Activated T-cell treated with anti-CD3 and anti-CD28 coated beads for 1 hour (primary cell): ENCODE measurements at places on chromosomes 12 and 14.

- no peak for DNase-seq
Observed at GRCh38 chr12:28506271-28506670, 316.0 kb downstream of the CCDC91 start.

GRCh38 chr14:92685784-92686355 lies 62.6 kb downstream of the LGMN start:
- DNase-seq, result no peak

- DNase-seq, result no peak
Observed at GRCh38 chr14:104206281-104206904, 68.0 kb downstream of the KIF26A start.

GRCh38 chr14:75715926-75716780 lies 55.1 kb downstream of the TTLL5 start:
- no peak for DNase-seq

- no peak for DNase-seq
Observed at GRCh38 chr12:26566186-26566585, 266.8 kb downstream of the ITPR2 start.

GRCh38 chr14:61319086-61319485 lies 2.3 kb upstream of the PRKCH start:
- DNase-seq, result no peak

GRCh38 chr14:59688224-59689170 lies 111.9 kb upstream of the CCDC175 start:
- DNase-seq, result no peak

GRCh38 chr12:95016120-95016519 lies 12.6 kb upstream of the NDUFA12 start:
- DNase-seq, result no peak

DNA sequence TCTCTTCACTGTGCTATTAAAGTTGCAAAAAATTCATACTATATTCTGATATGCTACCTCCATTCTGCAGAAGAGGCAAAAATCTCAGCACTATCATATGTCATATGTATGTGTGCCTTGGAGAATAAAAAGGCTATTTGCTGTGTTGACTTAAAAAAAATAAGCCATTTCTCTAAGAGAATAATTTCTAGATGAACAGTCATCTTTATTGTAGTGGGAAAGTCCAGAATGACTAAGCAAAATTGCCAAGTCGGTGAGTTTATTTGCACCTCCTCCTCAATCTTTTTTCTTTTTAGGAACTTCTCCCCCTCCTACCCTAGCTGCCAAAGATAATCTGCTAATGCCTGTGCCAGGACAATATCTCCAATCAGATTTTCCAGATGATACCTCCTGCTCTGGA lies 353.8 kb upstream of the FAR2 start:
- no peak for DNase-seq

- DNase-seq, result no peak
Observed at GRCh38 chr14:59510001-59510400, 25.7 kb downstream of the JKAMP start.

DNA sequence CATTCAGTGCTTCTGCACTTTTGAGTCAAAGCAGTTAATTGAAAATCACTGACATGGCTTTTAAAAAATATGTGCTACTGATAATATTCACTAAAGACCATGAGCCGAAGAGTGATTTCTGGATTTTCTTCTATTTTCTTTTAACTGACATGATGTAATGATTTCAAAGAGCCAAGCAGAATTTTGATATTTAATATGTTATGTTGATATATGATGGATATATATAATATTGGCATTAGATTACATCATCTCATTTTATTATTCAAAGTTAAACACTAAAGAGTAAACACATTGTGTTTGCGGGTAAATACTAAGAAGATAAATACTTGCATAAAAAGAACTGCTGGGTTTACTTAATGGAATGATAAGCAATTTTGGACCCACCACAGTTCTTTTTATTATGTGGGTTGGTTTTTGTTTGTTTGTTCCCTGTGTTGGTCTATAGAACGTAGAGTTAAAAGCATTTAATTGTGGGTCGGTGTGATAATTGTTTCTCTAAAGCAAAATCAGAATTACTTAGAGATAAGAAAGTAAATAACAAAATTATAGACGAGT lies 692 bp downstream of the SPIC start:
- no peak for DNase-seq

DNA sequence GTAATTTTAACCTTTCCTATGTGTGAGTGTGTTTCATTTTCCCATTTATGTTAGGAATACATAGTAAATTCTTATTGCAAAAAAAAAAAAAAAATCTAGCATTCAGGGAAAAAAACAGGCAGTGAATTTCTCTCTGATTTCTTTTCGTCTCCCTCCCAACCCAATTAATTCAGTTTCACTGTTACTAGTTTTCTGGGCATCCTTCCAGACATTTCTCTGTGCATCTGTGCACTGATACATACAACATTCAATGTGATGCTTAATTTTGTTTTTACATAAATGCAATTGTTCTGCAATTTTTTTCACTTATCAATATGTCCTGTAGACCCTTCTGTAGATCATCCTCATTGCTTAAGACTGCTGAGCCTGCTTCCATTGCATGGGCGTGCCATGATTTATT lies 694.3 kb upstream of the TBX3 start:
- no peak for DNase-seq

- DNase-seq, result no peak
Observed at GRCh38 chr12:48980389-48980952, 2.3 kb downstream of the WNT1 start.

DNA sequence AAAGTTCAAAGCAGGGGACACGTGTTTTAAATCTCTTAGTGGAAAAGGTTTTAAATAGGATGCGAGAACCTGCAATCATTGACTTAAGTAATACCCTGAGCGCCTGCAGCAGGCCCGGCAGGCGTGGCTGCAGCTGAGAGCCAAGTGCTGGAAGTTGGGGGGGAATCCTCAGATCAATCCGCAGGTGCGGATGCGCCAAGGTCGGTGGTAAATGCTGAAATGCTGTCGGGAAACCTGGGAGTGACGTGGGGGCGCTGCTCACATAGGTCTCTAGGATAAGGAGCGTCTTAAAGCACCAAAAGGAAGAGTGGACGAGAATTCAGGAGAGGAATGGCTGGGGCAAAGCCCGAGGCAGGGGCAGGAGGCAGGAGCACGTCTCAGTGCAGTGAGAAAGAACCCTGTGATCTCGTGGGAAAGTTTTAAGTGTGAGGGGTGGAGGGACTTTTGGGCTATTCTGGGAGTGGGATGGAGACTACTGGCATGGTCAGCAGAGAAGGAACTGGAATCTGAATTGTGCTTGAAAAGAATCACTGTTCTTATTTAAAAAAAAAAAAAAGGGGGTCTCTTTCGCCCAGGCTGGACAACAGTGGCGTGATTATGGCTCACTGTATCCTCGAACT lies 883 bp upstream of the CDCA4 start:
- no peak for DNase-seq

- DNase-seq, result peak; percentile 6
Observed at GRCh38 chr14:68637106-68638021, 155.5 kb downstream of the ZFP36L1 start.

GRCh38 chr12:76084863-76085519 lies 506 bp upstream of the NAP1L1 start:
- peak; percentile 42 for DNase-seq

GRCh38 chr12:44377443-44378187 lies 498.5 kb downstream of the NELL2 start:
- no peak for DNase-seq

- no peak for DNase-seq
Observed at GRCh38 chr14:76115010-76115422, 36.7 kb upstream of the GPATCH2L start.

DNA sequence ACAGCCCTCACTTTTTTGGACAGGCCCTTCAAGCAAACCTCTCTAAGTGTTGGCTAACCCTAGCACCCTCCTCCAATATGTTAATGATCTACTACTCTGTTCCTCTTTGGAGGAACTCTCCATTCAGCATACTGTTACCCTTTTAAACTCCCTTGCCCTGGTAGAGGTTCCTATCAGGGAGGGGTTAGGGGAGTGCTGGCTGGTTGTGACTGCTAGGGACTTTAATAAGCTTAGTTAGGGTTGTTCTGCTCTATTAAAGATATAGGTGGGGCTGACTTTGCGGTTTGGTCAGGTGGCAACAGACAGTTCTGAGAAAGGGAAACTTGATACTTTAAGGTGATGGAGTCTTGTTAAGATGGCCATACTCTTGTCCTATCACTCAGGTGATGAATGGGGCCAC lies 301.5 kb upstream of the FBXO33 start:
- no peak for DNase-seq

GRCh38 chr12:40717576-40717975 lies 25.3 kb downstream of the CNTN1 start:
- no peak for DNase-seq

DNA sequence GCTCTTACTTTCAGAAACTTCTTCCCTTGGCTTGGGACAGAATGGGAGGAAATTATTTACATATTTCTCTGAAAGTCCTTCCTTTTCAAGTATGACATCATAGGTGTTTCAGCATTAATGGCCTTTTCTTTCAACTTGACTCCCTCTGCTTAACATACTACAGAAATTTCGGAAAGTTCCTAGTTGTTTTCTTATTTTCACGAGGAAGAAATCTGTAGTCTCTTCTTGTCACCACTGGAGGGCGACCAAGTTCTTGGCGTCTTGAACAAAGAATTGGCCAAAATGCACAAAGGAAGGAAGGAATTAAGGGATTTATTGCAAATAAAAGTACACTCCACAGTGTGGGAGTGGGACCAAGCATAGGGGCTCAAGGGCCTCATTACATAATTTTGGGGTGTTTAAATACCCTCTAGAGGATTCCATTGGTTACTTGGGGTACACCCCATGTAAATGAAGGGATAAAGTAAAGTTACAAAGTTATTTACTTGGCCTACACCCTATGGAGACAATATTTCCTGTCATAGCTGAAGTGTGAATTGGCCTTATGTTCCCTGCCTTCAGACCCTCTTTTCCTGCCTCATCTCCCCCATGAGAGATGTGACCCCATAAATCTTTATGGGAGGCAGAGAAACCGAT lies 70.4 kb downstream of the RPL10L start:
- DNase-seq, result no peak

DNA sequence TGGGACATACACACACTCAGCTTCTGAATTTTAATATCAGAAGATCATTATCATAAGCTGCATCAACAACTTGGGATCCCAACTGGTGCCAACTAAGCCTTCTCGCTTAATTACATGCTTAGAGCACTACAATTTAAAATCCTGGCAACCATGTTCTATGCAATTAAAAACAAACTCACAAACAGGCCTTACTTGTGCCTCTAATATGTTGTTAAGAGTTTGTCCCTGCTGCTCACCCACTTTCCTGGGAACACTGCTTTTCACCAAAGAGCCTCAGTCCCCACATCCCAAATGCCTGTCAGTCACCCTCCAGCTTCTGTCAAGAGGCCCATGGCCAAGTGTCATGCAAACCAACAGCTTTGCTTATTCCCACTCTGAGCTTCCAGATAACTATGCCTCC lies 69.7 kb downstream of the TTC9 start:
- no peak for DNase-seq

DNA sequence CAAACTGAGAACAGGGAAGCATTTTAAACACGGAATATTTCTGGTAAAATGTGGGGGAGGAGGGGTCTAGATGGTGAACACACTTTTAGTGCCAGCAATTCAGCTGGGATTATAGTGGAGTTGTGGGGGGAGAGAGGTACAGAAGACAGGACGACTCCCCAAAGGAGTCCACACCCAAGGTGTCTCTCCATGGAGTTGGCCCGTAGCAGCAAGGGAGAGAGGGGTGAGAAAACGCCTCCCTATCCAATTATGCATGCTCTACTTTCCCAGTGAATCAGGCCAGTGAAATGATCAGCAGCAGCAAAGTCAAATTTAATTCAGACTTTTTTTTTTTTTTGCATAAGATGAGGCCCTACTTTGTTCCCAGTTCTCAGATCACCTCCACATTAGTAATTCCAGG lies 38.6 kb downstream of the BTG1 start:
- DNase-seq, result no peak

DNA sequence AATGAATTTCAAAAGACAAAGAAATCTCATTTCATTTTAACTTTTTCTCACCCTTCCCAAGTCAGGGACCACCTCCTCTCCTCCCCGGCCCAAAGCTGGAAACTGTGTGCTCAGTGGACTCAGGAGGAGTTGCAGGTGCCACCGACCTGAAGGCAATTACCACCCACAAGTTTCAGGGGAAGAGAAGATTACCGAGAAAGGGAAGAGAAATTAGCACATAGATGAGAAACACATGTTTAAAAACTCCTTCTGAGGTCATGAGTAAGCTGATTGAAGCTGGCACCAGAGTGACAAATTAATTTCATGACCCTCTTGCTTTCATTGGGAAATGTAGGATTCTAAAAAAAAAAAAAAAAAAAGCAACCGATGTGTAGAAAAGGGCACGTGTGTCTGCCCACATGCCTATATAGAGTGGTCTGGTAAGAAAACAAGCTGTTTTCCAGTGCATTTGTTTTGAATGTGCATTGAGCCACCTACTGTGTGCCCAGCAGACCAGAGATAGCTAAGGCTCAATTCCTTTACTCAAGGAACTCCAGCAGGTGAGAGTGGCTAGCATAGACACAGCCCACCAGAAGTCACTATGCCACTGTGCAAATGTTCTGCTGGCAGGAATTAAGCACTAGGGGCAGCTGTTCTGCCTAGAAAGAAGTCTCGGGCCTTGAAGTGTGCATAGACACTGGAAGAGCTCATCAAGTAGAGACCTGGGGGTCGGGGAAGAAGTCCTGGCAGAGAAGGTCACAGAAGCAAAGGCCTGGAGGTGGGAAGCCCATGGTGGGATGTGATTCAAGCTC lies 30.5 kb downstream of the DPF3 start:
- no peak for DNase-seq

- DNase-seq, result no peak
Observed at GRCh38 chr14:79265366-79265946, 945.8 kb downstream of the DIO2 start.

GRCh38 chr14:75141967-75142366 lies 15.1 kb upstream of the NEK9 start:
- no peak for DNase-seq

DNA sequence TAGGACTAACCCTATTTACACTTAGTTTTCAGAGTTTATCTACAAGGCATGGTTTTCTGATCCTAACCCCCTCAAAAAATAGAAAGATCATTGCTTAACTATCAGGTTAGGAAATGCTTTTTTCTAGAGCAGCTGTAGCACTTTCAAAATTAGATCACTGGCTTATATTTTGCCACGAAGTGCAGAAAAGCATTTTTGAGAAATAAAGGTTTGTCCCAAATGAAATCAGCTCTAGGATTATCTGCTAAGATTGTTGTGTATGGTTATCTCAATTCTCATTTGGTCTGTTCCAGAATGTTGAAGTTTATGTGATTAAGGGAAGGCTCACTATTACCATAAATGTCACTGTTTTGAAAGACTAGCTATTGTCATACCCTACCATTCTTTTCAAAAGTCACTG lies 9.8 kb upstream of the DYRK4 start:
- no peak for DNase-seq

GRCh38 chr12:46892034-46892705 lies 66.4 kb upstream of the SLC38A4 start:
- no peak for DNase-seq

- no peak for DNase-seq
Observed at GRCh38 chr14:74605531-74606223, 6.4 kb downstream of the LTBP2 start.

- no peak for DNase-seq
Observed at GRCh38 chr12:120416490-120417216, 21.3 kb upstream of the COX6A1 start.
